Activated CD4-positive, alpha-beta T cell treated with anti-CD3 and anti-CD28 coated beads for 4 hours (primary cell): ENCODE measurements at places on chromosomes 12 and 14.

GRCh38 chr14:33642080-33642479 lies 308.8 kb downstream of the EGLN3 start:
- DNase-seq: no peak

DNA sequence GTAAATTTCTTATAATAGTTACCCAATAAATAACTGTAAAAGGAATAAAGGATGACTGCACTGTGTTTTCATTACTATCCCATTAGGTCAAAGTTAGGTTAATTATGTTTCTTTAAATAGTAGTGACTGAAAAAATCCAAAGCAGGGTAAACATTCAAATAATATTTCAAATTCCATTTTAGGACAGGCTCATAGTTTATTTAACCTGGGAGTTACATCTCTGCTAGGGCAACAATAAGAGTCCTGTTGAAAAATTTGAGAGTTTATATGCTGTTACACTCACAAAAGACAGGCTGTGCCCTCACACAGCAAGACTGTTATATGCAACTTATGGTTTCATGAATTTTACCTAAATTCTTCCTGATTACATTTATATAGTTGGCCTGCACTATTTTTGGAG lies 8.0 kb downstream of the ERP27 start:
- DNase-seq: no peak

DNA sequence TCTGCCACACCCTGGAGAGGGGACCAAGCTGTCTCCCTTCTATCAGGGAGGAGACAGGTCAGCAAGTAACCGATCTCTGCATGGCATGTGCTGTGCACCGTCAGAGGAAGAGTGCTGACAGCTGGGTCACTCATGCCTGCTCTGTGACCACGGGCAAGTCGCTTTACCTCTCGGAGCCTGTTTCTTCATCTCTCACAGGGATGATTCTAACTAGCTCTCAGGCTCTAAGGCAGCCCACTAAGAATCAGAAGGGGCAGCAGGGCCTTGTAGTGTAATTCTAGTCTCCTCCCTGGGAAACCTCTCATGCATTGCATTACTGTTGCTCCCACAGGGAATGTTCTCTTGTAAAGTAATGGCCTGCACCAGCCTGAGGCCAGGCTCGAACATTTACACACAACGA lies 11.9 kb downstream of the CD9 start:
- DNase-seq: no peak

- DNase-seq: no peak
Measured at GRCh38 chr14:69323999-69324282, 64.0 kb downstream of the GALNT16 start.

DNA sequence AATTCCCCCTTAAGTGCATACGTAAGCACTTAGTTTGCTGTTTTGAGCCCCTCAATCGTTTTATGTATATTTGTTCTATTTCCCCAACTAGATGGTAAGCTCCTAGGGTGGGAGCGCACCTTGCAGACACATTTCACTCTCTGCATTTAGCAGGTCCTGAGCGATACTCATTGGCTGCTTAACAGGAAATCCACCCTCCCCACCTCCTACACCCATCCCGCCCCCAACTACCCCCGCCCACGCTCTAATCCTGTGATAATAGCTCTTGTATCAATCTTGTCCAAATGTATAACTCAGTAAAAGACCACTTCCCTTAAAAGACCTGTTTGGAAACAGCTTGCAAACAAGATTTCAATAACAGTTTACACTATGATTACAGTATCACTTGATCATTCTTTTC lies 8.1 kb downstream of the LPAR5 start:
- peak; percentile 65 for DNase-seq

DNA sequence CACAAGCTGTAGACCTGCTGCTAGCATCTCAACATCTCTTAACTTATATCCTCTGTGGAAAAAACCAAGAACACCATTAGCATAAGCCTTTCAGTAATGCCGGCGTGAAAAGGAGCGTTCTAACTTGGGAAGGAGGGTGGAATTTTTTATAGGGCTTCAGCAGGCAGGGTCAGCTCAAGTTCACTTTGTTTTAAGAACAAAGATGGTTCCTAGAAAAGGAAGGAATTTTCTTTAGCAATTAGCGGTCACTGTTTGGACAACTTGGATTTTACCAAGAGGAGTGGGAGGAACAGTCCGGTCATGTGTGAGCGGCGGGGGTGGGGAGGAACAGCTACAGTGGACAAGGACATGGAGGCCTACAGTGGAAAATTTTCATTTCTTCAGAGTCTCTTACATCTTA lies 35.9 kb downstream of the BBS10 start:
- DNase-seq: no peak

GRCh38 chr12:6540181-6540877 lies 6.0 kb downstream of the GAPDH start:
- peak; percentile 36 for DNase-seq

DNA sequence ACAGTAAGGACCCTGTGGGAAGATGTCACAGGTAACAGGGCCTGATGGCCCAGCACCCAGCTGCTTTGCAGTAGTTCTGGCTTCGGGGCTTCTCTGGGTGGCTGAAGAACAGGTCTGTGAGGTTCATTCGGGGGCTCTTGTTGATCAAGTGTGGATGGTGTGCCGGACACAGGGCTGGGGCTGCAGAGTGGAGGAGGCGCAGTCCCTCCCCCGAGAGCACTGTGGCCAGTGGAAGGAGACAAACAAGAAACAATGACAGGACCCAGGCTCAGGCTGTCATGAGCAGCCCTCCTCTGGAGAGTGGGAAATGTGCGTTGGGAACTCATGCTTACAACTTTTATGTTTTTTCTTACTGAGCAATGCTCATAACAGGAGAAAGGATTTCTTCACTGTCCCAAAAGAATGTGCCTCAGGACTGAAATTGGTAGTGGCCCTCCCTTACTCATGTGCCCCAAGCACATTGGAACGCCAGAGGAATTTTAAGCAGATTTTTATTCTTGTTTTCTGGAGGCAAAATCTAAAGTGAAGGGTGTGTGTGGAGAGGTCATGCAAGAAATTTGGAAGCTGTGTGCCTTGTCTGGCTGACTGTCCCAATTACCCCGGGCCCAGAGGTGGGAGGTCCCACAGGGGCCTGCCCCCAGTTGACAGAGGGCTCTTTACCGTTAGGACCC lies 233.8 kb downstream of the CACNA1C start:
- DNase-seq: no peak

- DNase-seq: no peak
Measured at GRCh38 chr14:92994131-92994676, 71.3 kb downstream of the CHGA start.

GRCh38 chr14:24858052-24858451 lies 191.9 kb downstream of the STXBP6 start:
- no peak for DNase-seq

GRCh38 chr14:57583396-57583795 lies 89.7 kb upstream of the CCDC198 start:
- DNase-seq: no peak

- DNase-seq: no peak
Measured at GRCh38 chr14:22456998-22457594, 131.9 kb downstream of the DAD1 start.

DNA sequence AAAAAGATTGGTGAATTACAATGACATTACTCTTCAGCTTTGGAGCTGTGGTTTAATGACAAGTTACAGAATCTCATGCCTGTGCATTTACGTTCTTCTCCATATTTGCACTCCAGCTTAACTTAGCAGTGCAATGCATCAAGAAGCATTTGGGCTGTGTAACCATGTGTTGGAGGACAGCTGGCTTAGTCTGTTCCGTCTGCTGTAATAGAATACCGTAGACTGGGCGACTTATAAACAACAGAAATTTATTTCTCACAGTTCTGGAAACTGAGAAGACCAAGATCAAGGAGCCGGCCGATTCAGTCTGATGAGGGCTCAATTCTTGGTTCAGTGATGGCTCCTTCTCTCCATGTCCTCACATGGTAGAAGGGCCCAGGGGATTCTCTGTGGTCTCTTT lies 943.5 kb downstream of the BCL11B start:
- DNase-seq: no peak

- no peak for DNase-seq
Measured at GRCh38 chr14:95710106-95710505, 3.8 kb downstream of the TCL1A start.

GRCh38 chr14:74517731-74518130 lies 24.2 kb downstream of the ISCA2 start:
- DNase-seq: no peak

DNA sequence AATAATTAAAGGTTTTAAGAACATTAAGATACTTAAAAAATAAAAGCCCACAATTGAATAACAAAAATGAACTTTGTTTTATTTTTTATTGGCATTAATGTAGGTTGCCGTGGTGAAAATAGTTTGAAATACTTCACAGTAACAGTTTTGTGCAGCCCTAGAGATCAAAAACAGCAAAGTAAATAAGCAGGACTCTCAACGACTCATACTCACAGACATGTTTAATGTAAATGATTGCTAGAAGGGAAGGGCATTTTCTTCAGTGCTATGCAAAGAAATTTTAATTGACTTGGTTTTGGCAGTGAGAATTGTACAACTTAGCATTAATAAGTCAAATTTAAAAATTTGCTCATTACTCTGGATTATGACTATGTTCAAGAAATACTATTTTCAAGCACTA lies 16.0 kb downstream of the TRMT5 start:
- no peak for DNase-seq

GRCh38 chr12:69039911-69040310 lies 106.9 kb upstream of the CPM start:
- DNase-seq: no peak

DNA sequence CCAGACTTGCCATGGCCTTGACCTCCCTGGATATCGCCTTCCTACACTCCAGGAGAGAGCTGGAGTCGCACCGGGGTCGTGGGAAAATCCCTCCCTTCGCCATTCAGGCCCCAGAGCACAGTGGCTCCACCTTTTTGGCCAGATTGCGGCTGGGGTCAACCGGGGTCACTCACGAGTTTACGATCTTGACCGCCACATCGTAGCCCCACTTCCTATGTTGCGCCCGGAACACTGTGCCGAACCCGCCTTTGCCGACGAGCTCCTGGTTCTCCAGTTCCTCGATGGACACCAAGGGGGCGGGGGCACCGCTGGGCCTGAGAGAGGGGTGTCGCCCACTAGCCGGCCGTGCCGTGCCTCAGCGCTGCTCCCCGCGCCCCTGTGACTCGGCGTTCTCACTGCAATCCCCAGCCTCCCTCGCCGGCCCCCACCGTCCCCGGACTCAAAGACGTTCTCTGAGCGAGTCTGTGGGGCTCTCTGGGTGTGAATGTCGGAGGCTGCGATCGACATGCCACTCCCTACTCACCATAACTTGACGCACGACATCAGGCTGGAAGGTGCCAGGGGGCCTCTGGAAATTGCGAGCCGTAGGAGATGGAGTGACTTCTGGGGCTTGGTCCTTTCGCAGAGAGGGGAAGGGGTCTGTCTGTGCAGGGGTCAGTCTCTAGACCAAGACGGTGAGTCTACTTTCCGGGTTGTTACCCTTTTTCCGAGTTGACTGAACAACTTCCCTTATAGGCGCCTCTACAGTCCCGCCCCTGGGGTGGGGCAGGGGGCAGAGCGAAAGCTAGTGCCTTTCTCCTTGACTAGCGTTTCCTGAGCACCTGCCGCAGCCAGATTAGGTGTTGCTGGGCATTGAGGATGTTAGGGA lies at the start of gene RIPK3:
TSS of gene RIPK3 (minus strand) at position 708 of the 868 bp plus-strand sequence. CDS start at position 543, 165 bp downstream.
- peak; percentile 70 for DNase-seq

DNA sequence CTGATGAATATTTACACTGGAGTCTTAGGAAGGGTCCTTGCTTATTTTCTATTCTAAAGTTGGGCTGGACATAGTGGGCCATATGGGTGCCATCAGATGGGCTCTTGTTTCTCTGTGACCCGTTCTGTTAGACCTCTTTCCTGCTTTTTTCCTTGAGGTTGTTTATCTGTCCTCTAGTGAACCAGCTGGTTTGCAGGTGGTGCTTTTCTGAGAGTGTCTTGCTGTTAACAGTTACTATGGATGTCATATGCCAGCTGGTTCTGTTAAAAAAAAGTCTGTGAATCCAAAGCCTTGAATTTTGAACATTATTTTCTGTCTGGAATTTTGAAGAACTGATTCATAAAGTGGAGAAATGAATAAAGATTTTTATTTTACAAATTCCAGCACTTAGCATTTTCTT lies 29.2 kb downstream of the ZC3H14 start:
- DNase-seq: no peak

GRCh38 chr12:58695263-58695662 lies 225.0 kb downstream of the LRIG3 start:
- no peak for DNase-seq
